Activated T-cell treated with anti-CD3 and anti-CD28 coated beads for 48 hours (primary cell): ENCODE measurements at places on chromosomes 6 and 20.

GRCh38 chr20:46568570-46569129 is 18.2 kb upstream of the OCSTAMP start:
- no peak for DNase-seq

GRCh38 chr6:524803-525202 is 132.1 kb downstream of the HUS1B start:
- no peak for DNase-seq

- no peak for DNase-seq
Measured at GRCh38 chr20:7980332-7981046, 39.1 kb downstream of the TMX4 start.

DNA sequence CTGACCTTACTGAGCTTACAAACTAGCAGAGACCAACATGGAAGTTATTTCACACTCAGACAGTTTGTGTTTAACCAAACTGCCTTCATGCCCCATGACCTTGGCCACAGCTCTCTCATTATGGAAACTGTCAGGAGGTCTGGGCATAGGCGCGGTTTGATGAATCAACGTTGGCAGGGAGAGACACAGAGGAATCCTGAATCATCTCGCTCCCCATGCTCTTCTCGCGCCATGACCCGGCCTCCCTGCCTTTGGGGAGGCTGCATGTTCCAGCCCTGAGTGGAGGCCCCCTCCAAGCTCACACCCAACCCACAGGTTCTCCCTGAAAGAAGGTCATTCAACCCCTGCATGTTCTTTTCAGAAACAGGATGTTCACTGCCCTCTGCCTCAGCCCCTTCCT is 15.9 kb upstream of the GDAP1L1 start:
- no peak for DNase-seq

GRCh38 chr20:48733296-48733790 is 94.5 kb downstream of the PREX1 start:
- DNase-seq = no peak

GRCh38 chr20:38321959-38322598 is 18.1 kb downstream of the BPI start:
- DNase-seq = no peak

DNA sequence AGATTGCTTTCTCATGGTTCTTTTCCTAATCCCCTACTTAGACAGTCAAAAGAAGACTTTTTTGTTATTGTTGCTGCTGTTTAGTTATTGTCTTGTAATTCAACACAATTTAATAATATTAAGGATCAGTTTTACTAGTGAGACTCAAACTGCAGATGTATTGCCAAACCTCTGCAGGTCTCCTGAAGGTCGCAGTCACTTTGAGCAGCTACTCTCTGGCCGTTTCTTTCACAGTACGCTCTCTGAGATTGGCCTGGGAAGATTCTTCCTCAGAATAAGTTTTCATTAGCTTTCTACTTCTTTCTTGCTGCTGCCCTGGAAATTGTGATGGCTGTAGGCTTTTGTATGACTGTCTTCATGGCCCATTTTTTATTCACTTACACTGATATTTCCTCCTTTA is 930.8 kb downstream of the QKI start:
- no peak for DNase-seq

- no peak for DNase-seq
Measured at GRCh38 chr6:449057-449430, 57.5 kb downstream of the IRF4 start.

DNA sequence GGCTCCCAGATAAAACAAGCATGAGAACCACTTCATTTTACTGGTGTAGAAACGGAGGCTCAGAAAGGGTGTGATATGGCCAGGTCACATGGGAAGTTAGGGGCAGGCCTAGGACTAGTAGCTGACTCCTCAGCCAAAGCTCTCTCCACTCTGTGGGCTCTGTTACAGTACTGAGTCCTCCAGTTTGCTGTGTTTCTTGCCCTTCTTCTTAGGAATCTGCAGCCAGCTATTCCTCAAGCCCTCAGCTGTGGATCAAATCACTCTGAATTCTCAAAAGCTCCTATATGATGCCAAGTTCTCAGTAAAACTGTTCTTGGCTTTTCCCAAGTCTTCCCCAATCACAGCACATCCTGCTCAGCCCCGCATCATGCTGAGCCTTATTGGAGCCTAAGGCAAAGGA is 42.5 kb upstream of the ADGRF1 start:
- no peak for DNase-seq

DNA sequence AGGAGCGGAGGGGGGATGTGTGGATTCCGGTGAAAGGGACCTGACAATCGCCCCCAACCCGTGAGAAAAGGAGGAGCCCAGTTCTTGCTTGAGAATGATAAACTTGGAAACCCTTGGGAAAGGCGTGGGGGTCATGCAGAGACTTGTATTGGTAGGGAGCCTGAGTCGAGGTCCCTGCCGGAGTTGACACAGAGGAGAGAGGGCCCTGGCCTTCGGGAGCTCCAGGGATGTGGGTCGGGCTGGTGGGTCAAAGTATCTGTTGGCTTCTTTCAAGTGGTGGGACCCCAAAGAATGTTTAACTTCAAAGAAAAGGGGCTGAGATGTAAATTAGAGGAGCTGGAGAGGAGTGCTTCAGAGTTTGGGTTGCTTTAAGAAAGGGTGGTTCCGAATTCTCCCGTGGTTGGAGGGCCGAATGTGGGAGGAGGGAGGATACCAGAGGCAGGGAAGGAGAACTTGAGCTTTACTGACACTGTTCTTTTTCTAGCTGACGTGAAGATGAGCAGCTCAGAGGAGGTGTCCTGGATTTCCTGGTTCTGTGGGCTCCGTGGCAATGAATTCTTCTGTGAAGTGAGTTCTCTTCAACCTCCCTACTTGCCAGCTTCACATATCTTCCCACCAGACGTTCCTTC is 571 bp downstream of the CSNK2B start:
- no peak for DNase-seq

GRCh38 chr6:89584539-89584938 is 54.0 kb downstream of the LYRM2 start:
- DNase-seq = no peak

DNA sequence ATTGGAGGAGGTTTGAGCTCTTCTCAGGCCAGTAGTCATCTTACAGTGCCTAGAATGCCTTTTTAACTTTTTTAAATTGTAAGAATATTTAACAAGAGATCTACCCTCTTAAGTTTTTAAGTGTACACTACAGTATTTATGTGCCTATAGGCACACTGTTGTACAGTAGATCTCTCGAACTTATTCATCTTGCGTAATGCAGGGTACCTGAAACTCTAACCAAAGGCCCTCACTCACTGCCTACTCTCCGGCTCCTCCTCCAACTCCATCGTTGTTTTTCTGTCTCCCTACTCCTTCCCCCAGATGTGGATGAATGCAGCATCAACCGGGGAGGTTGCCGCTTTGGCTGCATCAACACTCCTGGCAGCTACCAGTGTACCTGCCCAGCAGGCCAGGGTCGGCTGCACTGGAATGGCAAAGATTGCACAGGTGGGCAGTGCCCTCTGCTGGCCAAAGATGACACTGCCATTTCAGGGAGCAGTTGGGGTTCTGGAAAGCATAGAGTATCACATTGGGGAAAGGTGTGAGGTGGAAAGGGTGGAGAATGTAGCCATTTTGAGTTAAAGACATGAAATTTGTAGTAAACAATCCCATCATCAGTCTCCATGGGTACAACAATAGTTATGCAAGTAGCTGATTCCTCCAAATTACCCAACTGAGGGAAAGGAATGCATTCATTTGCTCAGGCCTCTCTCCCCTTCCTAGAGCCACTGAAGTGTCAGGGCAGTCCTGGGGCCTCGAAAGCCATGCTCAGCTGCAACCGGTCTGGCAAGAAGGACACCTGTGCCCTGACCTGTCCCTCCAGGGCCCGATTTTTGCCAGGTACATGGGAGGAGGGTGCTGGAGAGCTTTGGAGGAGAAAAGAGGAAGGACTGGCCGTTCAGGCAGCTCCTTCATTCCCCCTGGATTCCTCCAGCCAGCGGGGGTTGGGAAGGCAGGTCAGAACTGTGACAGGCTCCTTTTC is 18.4 kb upstream of the ZNF76 start:
- DNase-seq = peak; percentile 68

- no peak for DNase-seq
Measured at GRCh38 chr6:90544081-90544480, 42.8 kb downstream of the MAP3K7 start.

GRCh38 chr6:50217841-50218240 is 168.1 kb upstream of the DEFB112 start:
- no peak for DNase-seq
